Activated CD4-positive, alpha-beta T cell treated with anti-CD3 and anti-CD28 coated beads, Interleukin-2, amount 50 U/mL, for 16 hours (primary cell): ENCODE measurements at places on chromosomes 6 and 20.

DNA sequence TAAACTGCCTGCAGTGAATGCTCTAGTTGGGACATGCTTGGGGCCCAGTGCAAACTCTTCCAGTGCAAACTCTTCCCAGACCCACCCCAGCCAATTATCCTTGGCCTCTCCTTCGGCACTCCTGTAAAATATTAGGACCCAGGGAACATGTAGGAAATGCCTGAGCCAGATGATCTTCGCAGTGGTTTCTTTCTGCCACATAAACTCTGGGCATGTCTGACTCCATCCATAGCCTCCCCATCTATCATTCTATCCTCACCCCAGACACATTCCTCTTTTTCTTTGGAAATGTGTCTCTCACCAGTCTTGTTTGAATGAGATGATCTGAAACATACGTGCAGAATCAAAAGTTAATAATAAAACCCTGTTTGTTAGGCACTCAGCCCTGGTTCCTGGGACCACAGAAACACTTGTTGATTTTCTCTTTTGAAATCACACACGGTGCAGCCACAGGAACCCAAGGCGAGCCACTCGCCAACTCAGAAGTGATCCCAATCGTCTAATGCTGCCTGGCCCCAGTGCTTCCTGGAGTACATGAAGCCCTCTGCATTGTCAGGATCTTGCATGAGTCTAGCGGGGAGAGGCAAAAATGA is 108.9 kb upstream of the CST7 start:
- DNase-seq, result no peak

DNA sequence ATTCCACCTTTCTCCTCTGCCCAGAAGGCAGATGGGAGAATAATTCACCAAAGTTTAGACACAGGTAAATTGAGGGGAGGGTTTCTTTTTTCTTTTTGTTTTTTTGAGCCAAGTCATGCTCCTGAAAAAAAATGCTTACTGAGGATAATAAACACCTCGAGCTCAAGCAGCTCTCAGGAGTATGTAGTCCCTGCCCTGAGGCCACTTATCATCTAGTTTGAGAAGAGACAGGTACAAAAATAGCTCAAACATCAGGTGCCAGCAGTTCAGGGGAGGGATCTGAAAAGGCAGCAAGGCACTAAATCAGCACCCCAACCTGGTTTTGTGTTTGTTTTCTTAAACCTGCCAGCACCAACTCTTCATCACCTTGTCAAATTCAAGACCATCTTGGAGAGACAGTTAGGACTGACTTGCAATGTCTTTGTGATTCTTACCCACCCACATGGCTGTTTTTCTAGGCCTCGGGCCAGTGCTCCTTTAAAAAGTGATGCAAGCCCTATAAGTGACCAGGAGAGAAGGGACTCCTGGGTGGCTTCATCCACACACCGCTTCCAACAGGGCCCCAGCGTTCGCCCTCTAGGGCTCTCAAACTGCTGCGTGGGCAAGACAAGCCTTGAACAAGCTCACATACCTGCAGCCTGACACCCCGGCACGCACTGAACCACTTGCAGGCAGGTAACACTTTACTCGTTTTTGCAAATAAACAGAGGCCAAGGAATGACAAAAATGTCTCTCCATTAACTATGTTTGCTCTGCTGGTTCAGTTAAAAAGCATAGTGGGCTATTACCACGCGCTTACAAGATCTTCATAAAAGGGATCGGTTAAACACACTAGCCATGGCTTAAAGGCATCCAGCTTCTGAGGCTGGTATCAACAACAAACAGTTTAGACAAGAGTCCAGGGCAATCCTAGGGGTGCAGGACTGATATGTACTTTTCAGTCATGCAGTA is 13.9 kb downstream of the JAG1 start:
- DNase-seq, result no peak

DNA sequence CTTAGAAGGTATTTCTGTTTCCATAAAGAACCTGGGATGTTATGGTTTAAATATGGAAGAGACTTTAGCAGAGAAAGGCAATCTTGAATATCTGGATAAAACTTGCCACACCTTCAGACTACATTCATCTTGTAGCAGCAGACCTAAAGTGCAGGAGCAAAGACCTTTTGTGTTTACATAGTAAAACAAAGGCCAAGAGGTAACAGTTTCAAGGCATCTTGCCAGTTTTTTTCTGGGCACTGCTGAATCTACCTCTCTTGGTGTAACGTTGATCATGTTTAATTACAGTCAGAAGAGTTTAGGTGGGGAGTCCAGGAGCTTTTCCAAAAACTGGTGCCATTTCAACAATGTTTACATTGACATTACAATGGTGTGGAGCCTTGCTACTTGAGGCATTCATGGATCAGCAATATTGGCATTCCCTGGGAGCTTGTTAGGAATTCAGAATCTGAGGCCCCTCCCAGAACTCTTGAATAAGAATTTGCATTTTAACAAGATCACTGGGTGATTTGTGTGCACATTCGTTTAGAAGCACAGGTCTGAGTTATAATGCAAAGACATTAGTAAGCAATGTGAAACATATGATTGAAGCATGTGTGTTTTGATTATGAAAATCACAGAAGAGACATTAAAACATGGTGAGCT is 94.5 kb downstream of the F13A1 start:
- no peak for DNase-seq

- peak; percentile 25 for DNase-seq
Observed at GRCh38 chr6:137542713-137543112, 48.5 kb upstream of the OLIG3 start.

DNA sequence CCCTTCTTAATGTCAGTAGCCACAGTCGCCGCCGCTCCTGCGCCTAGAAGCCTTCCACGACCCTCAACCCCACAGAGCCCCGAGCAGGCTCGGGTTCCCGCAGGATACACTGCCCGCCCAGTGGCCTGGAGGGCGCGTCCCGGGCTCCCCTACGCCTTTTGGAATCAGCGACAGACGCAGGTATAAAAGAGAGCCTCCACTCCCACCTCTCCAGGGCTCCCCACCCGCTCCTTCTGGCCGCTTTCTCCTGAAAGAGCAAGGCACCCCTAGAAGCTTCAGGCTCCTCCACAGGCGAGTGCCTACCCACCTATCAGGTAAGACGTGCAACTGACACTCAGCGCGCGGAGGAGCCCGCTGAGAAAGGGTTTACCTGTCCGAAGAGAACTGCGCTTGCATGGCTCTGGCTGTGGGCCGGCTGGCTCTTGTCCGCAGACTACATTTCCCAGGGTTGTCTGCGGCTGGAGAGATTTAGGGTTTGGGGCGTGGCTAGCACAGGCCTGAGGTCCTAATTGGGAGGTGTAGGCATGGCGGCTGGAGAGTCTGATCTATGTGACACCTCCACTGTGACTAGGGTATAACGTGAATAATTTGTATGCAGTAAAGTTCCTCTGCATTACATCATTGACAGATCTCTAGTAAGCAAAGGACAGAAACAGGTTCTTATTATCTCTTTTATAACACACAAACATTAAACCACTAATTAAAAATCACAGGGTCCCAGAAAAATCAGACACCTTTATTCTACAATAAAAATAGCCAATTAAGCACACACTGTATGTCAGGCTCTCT is 13.5 kb upstream of the ZNF391 start:
- DNase-seq, result peak; percentile 77

DNA sequence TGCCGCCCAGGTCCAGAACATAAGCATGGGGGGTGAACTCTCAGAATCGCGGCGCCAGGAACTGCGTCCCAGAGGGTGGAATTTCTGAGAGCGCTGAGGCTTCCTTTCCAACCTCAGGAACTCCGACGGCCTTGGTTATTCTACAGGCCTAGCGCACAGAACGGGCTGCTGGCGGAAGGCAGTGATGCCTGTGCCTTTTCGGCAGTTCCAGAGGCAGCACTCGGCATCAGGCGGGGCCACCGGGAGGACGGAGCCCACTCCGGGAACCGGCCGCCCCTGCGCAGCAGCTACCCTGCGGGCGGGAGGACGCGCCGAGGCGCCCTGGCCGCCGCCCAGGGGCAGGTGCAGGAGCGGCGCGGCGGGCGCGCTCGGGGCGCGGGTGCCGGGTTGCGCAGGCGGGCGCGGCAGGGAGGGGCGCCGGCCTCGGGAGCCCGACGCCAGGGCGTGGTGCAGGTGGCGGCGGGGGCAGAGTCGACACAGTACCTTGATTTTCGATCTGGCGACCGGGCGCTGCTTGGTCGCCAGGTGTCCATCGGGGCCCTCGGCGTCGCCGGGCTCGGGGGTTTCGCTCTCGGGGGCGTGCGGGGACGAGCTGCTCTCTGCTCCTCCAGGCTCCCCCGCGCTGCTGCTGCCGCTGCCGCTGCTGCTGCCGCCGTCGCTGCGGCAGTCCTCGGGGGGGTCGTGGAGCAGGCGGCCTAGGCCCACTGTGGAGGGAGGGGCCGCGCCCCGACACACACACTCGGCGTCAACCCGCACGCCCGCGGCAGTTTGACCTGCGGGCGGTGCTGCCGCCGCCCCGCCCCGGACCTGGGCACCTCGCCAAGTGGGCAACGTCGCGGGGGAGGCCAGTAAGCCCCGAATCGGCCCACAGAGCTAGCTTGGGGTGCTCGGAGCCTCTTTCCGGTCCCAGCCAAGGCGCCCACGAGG is 1.3 kb downstream of the OVOL2 start:
- DNase-seq, result no peak

DNA sequence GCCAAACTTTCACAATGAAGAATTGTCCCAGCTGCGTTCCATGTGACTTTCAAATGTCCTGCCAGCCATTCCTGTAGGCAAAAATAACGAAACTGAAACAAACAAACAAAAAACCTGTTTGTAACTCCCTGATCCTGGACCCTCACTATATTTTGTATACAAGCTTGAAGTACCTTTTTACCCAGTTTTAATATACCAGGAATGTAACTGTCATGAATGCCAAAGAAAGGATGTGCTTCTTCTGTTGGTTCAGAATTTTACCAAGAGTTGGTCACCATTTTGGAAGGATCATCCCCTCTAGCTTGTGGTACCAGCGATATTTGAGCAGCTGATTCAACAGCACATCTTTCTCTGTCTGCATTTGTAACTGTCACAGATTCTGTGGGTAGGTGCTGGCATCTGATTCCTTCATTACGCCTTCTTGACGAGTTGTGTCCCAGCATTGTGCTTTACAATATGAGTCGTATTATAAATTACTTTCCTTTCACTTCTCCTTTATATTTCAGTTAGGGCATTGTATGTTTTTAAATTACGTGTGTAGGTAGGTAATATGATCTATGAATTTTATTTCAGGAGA is 93.9 kb downstream of the DLGAP4 start:
- no peak for DNase-seq

DNA sequence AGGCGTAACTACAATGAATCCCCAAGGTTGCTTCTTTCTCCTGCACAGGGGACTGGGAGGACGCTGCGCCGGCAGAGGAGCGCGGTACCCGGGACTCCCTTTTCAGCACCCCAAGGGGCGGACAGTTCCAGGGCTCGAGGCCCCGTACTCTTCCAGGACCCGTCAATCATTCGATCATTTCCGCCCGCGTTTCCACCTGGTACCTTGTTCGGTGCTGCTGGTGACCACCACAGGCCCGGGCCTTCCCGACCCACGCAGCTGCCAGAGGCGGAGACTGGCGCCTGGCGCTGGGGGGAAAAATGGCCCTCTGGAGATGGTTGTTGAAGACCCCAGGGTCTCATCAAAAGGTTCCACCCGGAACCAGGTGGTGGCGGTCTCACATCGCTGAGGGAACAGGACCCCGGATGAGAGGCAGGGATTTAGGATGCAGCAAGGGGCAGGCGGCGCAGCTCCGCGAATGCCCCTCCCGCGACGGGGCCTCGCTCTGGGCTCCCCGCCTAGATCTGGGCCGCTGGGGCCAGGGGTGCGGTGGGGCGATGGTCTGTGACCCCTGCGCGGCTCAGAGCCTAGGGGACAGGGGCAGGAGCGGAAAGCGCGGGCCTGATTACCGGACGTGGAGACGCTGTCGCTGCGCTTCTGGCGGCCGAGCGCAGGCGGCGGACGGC is 744 bp downstream of the VSX1 start:
- no peak for DNase-seq

DNA sequence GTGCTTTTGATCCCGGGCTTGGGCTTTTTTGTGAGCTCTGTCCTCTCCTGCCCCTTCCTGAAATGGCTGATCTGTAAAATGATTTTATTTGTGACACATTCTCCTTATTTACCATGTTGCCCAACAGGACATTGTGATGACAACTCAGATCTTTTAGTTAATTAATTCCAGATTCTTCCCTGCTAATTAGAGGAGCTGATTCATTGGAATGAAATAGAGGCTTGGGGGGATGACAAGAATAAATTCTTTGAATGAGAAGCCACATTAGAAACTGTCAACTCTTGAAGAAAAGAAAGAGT is 26.1 kb upstream of the GABRR1 start:
- DNase-seq, result no peak

DNA sequence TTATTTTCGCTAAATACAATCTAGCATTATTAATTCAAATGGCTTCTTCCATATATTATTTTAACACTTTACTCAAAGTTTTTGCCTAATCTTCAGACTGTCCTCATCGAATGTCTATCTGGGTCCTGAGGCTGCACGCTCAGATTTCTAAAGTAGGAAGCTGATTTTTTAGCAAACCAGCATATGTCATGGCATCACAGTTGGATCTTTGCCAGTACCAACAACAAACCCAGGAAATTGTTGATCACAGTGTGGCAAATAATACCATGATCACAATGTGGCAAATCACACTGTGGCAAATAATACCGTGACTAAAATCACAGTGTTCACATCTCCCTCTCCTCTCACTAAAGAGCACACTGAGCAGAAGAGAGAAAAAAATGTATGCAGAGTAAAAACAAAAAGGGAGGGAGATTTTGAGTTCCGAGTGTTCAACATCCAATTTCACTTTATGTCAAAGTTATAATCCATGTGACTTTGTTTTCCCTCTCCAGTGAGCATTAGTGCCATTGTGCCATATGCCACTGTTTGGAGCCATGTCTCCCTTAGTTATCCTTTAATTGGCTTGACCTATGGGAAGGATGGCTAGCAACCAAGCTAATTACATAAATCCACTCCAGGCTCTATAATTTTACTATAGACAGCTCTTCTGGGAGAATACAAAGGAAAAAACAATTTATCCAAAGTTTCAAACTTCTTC is 1059.6 kb downstream of the HACE1 start:
- no peak for DNase-seq

- DNase-seq, result no peak
Observed at GRCh38 chr6:162364488-162364887, 363.1 kb downstream of the PRKN start.

GRCh38 chr20:20847814-20848213 is 135.4 kb upstream of the RALGAPA2 start:
- DNase-seq, result no peak

DNA sequence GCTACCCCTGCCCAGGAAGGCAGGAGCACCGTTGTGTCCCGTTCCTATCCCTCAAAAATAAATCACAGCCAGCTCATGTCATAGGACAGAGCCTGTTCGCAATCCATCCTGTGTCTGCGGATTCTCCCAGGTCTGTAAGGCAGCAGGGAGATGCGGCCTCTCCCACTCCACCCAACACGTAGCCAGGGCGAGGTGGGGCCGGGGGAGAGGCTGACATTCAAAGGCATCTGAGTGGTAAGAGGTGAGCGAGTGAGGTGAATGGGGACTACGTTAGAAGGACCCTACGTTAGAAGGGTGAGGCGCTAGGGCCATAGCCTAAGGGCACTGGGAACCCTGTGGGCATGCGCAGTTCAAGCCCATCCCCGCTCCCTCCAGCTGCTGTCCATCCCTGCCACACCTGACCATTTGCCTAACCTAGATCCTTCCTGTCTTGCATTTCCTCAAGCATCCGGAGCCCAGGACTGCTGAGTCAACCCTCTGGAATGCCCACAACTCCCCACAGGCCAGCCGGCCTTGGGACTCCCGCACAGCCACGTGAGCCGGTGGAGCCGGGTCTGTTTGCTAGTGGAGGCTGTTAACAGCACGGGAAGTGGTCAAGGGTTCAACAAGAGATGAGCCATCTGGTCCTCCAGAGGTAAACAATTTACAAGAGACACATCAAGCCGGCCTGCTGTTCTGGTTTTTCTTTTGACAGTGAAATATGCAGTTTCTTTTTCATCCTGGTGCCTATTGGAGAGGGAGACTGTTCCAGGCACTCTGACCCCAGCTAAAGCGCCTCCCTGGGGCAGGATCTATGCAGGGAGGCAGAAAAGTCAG is 45.9 kb downstream of the RIPOR3 start:
- no peak for DNase-seq
